ENCODE measurements at places on chromosomes 7 and 10.

DNA sequence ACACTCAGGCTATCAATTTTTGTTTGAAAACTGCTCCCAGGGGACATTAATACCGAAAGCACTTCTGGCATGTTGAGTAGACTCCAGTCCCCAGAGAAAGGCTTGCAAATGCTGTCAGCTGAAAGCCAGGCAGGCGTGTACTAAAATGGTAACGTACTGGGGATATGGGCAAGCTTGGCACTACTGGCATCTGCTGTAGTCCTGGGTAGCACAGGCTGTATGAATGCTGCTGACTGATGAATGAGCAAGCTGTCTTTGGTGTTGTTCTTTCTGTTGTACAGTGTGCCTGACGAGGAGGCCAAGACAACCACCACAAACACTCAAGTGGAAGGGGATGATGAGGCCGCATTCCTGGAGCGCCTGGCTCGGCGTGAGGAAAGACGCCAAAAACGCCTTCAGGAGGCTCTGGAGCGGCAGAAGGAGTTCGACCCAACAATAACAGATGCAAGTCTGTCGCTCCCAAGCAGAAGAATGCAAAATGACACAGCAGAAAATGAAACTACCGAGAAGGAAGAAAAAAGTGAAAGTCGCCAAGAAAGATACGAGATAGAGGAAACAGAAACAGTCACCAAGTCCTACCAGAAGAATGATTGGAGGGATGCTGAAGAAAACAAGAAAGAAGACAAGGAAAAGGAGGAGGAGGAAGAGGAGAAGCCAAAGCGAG, 53.5 kb upstream of the AGBL3 start:
- DNase-seq = no peak

- DNase-seq = no peak
Observed at GRCh38 chr10:11451640-11452260, 159.7 kb downstream of the USP6NL start.

DNA sequence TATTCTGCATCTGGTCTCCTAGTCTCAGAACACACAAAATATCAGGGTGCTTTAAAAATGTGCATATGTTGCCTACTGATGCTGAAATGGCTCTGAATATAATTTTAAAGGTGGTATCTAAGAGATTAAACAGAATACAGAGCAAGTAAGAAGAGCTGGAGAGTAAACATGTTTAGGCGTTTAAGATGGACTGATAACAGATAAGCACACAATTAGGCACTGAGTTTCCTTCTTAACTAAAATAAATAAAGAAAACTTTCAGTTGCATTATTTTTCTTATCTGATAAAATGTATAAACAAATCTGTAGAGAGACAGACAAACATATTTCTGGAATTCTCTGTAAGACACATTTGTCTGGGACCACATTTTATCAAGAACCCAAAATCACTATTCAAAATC, 35.6 kb upstream of the DGKB start:
- no peak for DNase-seq

- DNase-seq = no peak
Observed at GRCh38 chr7:105224884-105225651, 163.7 kb downstream of the SRPK2 start.

GRCh38 chr10:21369697-21370096, 155.8 kb downstream of the SKIDA1 start:
- DNase-seq = no peak

DNA sequence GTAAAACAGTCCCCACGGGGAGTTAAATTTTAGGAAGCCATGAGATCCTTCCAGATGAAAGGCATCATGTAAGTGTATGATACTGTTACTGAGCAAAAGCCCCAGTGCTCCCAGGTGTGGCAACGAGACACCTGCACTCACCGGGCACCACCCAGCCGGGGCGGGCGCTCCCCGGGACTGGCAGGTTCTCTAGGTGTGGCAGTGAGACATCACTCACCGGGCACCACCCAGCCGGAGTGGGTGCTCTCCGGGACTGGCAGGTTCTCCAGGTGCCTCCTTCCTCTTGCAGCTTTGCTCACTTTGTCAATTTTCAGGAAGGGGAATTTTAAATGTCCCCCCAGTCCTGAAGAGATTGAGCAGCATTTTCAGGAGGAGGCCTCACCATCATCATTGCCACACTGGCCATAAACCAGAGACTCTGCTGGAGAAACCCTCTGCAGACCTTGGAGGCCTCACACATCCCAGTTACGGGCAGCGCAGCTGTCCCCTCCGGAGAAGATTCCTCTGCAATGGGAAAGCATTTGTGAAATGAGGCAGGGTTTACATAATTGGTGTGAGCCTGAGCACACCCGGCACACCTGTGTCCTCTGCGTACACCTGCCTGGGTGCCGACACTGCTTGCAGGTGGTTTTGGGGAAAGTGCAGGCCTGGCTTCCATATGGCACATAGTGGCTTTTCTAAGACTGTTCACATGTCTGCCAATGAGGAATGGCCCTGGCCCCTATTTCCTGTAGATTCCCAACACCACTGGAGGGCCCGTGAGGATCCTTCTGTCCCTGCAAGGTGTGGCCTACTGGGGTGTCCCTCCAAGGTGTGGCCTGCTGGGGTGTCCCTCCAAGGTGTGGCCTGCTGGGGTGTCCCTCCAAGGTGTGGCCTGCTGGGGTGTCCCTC, 191.4 kb downstream of the EBF3 start:
- no peak for DNase-seq

GRCh38 chr10:75987616-75988015, 556.2 kb downstream of the LRMDA start:
- no peak for DNase-seq

- DNase-seq = no peak
Observed at GRCh38 chr10:110410329-110411046, 87.2 kb upstream of the DUSP5 start.

Measured in stimulated activated CD4-positive, alpha-beta T cell treated with anti-CD3 and anti-CD28 coated beads, TNF-alpha, amount 100 ng/mL, for 24 hours (primary cell).